ENCODE measurements at places on chromosomes 5 and 9.

- DNase-seq = no peak
Measured at GRCh38 chr5:2200261-2200950, 317.7 kb upstream of the IRX4 start.

- DNase-seq = peak; percentile 15
Measured at GRCh38 chr9:98833090-98833956, 25.9 kb downstream of the GALNT12 start.

- no peak for DNase-seq
Measured at GRCh38 chr9:117000834-117001233, 313.7 kb downstream of the TRIM32 start.

DNA sequence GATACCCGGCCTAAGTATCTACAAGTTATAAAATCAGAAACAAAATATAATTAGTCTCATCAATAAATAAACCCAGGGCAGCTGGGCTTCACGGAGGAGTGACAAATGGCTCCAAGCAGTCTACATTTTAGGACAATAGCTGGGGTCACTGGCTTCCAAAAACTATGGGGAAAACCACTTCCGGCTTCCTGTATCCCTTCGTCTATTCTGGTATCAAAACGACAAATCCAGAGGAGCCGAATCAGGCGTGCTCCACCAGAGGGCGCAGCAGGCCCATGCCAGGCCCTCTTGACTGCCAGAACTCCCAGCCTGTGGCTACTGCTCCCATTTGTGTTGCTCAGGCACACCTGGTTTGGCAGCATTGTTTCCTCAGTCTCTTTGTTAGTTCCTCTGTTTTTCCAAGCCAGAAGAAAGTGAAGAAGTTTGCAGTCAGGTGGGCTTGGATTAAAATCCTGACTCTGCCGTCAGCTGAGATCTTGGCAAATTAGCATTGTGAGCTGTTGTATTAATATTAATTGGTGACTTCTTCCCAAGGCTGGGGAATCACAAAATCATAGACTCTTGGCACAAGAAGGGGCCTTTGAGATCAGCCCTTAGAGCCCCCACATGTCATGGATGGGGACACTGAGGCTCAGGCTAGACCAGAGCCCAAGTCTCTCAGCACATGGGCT lies 11.6 kb upstream of the RAB14 start:
- DNase-seq = peak; percentile 89

DNA sequence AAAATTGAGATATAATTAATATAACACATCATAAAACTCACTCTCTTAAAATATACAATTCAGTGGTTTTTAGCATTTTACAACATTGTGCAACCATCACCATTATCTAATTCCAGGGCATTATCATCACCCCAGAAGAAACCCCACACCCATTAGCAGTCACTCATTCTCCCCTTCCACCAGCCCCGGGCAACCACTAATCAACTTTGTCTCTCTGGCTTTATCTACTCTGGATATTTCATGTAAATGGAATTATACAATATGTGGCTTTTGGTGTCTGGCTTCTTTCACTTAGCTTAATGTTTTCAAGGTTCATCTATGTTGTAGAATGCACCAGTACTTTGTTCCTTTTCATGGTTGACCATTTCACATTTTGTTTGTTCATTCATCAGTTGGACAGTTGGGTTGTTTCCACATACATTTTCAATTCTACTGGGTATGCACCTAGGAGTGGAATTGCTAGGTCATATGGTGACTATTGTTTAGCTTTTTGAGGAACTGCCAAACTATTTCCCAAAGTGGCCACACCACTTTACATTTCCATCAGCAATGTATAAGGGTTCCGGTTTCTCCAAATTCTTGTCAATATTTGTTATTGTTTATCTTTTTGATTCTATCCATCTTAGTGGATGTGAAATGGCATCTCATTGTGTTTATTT lies 62.4 kb downstream of the MARCHF3 start:
- DNase-seq = peak; percentile 28

DNA sequence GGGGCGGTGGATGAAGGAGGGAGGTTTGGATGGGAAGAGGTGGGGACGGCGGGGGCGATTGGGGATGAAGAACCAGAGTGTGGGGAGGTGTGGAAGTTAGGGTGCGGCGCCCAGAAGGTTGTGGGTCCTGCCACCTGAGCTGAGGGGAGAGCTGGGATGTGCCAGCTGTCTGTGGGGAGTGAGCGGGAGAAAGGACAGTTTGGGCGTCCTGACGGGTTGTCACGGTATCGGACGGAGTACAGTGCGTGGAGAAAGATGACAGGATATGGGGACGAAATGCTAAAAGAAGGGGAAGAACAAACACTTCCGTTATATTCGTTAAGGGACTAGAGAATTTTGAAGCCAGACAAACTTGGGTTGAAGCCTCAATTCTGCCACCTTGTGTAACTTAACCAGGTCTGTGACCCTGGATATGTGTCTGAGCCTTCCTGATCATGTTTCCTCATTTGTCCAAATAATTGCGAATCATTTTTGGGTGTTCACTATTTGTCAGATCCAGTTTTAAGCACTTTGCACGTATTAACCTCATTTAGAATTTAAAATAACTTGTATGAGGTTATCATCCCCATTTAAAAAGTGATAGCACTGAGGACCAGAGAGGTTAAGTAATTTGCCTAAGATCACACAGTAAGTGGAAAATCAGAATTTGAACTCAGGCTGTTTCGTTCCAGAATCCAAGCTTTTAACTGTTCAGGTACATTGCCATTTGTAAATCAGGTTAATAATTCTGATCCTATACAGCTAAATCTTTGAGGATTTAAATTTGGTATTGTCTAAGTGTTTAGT lies 689 bp downstream of the CNTRL start:
- DNase-seq = peak; percentile 61

- DNase-seq = no peak
Measured at GRCh38 chr9:131478421-131478868, 24.3 kb upstream of the POMT1 start.

GRCh38 chr9:120758544-120758943 lies 34.7 kb downstream of the FBXW2 start:
- DNase-seq = no peak

DNA sequence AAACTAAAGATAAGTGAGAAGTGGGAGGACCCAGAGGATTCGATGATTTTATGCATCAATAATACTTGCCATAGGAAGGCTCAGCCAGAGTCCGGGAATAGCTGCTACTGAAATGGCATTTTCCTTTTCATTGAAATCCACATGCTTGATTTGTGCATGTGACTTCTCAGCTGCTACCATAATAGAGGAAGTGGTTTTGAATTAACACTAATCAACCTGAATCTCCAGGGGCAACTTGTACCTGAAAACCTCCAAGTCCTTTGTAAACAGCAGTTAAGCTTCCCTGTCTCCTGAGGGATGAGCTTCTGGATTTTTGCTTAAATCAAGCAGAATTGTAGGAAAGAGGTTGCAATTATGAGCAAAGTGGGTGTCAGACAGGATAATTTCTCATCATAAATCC lies 124.9 kb downstream of the PPP2R2B start:
- DNase-seq = no peak
